ENCODE measurements at places on chromosomes 16 and 17.

- peak; percentile 44 for DNase-seq
Measured at GRCh38 chr17:3004150-3004801, 59.1 kb downstream of the OR1D5 start.

DNA sequence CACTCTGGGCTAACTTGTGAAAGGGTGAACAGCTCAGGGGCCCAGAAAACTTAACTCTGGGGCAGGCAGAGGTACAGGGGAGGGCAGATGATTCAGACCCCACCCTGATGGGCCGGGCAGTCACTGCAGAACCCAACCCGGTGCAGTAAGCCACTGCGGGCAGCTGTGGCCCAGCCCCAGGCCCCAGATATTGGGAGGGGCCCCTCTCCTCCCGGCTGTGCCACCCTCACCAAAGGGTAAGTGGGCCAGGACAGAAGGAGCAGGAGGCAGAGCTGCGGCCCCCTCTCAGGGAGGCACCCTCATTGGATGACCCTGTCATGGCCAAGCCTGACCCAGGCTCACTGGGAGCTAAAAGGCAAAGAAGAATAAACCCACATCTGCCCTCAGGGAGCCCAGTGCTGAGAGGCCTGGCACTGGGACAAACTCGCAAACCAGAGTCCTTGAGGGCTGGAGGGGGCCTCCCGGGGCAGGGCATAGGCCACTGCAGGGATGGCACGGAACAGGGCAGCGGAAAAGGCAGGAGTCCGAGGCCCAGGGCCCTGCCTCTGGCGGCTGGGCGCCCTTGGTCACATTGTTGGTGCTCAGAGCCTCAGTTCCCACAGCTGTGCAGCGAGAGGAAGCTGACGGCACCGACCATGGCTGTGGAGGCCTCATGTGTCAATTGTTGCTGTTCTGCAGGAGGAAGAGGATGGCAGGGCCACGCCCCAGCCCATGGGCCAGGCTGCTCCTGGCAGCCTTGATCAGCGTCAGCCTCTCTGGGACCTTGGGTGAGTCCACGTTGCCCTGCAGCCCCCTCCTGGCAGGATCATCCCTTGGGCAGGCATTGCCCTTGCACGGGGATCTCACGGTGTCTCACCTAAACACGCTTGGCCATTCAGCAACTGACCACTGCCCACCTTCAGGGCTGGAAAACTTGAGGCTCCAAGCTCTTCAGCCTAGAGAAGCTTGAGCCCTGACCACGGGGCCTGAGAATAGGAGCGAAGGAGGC is 3.1 kb downstream of the ITGB4 start:
- DNase-seq, result no peak

- no peak for DNase-seq
Measured at GRCh38 chr17:27379888-27380533, 76.2 kb upstream of the KSR1 start.

- DNase-seq, result no peak
Measured at GRCh38 chr16:76276745-76277438, at the start of gene CNTNAP4. TSS of gene CNTNAP4 (plus strand) at chr16:76277401. CDS start at chr16:76277663, 262 bp downstream.

DNA sequence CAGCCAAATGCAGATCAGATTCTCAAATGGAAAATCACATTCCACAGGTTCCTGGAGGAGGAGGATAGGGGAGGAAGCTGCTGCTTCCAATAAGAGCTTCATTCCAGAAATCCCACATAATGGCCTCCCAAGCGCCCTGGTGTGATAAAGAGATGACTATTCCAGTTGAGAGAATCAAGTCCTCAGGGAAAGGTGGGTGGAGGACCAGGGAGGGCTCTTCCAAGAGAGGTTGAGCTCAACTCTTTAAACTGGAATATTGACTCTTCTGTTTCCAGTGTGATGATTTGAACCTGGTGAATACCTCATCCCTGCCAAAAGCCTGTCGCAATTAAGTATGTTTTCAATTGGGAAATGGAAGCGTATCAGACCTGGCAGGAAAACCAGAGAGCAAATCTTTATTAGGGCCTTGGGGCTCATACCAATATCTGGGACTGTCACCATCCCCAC is 81.4 kb upstream of the DYNLRB2 start:
- no peak for DNase-seq

DNA sequence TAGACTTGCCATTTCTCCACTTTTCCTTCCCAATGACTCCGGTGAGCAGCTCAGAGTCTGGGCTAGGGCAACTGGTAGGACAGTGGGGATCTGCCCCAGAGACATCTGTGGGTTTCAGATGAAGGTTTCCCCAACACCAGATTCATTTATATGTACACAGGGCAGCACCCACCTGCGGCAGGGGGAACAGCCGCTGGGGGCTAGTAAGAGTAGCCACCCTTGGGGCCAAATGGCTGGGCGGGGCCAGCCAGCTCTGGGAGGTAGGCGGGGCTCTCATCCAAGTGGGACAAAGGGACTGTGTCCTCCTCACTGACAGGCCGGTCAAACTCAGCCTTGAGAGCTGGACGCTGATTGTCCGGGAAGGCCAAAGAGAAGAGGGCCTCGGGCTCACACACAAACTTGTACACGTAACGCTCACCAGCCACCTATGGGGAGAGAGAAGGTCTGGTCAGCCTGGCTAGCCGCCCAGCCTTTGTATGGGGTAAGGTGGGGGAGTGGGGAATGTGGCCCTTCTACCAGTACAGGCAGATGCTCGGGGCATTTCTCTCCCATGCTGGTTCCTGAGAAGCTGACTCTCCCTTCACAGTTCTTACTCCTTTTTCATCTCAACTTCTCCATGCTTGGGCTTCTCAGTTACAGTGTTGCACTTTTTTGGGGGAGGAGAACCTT is 17.7 kb downstream of the ETV4 start:
- DNase-seq, result no peak

DNA sequence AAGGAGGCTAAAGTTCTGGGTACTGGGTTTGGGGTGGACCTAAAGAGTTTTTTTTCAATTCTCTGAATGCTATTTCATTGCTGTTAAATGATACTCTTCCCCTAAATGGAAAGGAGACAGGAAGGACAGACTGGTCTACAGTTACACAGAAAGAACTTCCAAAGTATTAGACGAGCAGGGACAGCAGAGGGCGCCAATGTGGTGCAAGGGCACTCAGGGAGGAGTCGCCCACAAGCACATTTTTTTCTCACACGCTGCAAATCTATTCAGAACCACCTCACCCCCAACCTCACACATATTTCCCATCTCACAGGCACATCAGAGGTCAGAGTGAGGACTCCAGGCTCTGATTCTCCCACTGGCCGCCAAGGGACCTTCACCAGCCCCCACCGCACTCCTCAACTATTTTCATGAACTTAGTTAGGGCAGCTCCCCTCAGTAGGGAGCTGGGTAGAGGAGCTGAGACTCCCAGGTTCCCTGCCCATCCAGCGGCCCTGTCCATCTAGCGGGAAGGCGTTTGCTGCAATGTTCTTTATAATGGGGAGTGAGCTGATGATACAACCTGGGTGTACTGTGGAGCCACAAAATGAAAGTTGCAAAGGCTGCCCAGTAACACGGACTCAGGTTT is 6.8 kb upstream of the CA4 start:
- peak; percentile 71 for DNase-seq

GRCh38 chr16:19223235-19224170 is 55.5 kb downstream of the SYT17 start:
- peak; percentile 35 for DNase-seq

- no peak for DNase-seq
Measured at GRCh38 chr16:73385696-73386095, 337.8 kb upstream of the ZFHX3 start.

Data from activated T-cell treated with anti-CD3 and anti-CD28 coated beads for 48 hours (primary cell).